ENCODE measurements at places on chromosomes 12 and 14.

DNA sequence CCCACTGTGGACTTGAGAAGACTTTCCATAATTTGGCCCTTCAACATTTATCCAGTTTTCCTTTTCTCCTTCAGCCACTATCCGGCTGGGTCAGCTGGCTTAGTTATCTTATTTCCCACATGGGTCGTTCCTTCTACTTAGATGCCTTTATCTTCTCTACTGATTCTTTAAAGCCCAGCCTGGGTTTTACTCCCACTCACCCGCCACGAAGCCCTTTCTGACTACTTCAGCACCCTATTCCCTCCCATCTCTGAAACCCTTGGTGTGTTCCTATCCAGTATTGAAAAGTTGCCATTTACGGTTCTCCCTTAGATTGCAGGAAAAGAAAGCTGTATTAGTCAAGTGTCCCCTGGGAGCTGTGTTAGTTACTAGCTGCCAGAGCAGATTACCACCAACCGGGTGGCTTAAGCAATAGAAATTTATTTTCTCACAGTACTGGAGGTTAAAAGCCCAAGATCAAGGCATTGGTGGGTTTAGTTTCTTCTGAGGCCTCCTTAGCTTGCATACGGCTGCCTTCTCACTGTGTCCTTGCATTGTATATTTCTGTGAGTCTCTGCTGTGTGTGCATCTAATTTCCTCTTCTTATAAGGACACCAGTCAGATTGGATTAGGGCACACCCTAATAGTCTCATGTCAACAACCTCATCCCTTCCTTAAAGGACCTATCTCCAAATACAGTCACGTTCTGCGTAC lies 105.5 kb downstream of the GPATCH2L start:
- no peak for DNase-seq

DNA sequence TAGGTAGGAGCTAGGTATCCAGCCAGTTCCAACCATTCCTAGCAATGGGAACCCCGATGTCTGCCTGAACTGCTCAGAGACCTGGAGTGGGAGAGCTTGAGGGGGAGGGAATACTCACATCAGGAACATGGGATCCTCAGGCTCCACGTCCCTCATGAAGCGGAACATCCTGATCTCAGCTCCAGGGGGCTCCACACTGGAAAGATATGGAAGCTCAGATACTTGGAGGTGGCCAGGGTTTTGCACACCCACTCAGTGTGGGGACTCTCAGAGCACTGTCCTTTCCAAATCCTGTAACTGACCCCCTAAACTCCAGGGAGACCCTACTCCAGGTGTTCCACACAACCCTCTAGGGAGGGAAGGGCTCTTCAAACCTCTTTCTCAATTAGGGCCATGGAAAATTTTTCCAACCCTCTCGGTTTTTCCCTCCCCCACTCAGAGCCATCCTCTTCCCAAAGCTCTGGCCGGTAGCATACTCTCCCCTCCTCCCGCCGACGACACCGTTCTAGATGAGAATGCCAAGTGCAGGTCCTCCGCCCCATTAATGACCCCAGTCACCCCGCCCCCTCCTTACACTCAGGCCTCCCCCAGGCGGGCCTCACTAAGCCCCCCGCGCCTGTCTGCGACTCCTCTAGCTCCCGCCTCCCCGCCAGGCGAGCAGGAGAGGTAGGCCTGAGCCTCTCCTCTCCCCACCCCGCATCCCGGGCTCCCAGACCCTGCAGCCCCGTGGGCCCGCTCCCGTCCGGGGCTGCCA lies 597 bp downstream of the MLF2 start:
- DNase-seq = no peak

GRCh38 chr12:130508318-130508717 lies 170.6 kb downstream of the PIWIL1 start:
- DNase-seq = no peak

GRCh38 chr12:452667-453210 lies 7.0 kb upstream of the B4GALNT3 start:
- DNase-seq = peak; percentile 76

DNA sequence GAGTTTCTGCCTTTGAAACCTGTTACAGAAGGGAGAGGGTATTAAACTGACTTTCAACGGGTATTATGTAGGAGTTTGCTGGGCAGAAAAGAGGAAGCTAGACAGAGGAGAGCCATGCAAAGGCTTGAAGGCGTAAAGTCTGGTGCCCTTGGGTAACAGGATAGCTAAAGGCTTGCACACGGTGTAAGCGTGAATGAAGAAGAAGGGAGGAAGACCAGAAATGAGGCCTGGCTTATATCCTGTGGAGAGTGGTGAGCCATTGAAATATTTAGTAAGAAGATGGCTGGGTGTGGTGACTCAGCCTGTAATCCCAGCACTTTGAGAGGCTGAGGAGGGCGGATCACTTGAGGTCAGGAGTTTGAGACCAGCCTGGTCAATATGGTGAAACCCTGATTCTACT lies 22.6 kb downstream of the SUDS3 start:
- no peak for DNase-seq

GRCh38 chr14:88247228-88247627 lies 75.8 kb downstream of the KCNK10 start:
- no peak for DNase-seq

DNA sequence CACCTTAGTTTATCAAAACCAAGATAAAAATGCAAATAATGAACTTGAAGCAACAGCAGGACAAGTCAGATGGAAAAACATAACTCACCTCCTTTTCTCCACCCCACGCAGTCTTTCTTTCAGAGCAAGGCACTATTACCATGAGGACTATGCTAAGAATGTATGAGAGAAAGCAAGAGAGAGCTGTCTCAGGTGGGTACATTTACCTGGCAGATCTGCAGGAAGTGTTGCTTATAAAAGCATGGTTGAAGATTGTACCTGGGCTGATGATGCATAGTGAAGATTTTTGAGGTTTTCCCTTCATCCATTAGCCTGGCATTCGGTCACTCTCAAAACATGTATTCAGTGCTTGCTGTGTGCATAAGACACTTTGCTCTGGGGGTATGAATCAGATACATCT lies 68.8 kb upstream of the IFNG-AS1 start:
- no peak for DNase-seq

GRCh38 chr12:124550123-124551089 lies 17.0 kb downstream of the NCOR2 start:
- no peak for DNase-seq

- no peak for DNase-seq
Measured at GRCh38 chr14:22551605-22551997, 37.4 kb downstream of the DAD1 start.

DNA sequence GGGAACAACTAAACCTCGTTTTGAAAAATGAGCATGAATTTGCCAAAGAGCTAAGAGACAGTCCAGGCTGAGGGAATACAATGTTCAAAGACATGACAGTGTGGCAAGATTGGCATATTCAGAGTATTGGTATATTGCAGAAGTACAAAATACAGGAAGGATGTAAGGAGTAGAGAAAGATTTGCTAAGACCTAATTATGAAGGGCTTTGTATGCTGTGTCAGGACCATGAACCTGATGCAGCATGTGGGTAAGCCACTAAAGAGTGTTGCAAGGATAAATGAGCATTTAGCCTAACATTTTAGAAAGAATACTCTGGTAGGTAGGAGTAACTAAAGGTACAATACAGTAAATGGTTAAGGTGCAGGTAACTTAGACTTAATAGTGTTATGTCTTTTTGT lies 65.1 kb downstream of the KTN1 start:
- no peak for DNase-seq

DNA sequence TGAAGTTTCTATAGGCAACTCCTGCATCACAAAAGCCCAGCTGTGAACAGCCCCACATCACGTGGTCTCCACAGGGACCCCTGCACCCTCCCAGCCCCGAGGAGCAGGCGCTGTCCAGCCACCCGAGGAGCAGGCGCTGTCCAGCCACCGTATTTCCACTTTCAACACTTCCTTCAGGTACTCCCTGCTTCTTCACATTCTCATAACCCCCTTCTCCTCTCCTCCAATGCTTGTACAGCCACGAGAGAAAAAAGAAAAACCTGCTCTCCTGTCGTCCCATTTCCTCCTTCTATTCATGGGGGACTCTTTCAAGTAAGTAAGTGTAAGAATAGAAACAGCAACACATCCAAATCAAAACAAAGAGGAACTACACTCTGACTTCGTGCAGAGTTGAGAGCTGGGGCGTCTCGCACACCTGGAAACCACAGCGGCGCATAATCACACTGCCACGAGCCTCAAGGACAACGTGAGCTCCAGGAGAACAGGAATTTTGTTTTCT lies 11.9 kb downstream of the CDC42BPB start:
- DNase-seq = no peak

GRCh38 chr12:58965568-58965967 lies 45.3 kb upstream of the LRIG3 start:
- DNase-seq = no peak

- DNase-seq = no peak
Measured at GRCh38 chr12:6392504-6392903, 8.5 kb downstream of the LTBR start.

GRCh38 chr14:32947081-32947480 lies 8.4 kb downstream of the NPAS3 start:
- no peak for DNase-seq

GRCh38 chr12:65278576-65279368 lies at the start of gene MSRB3:
TSS of gene MSRB3 (plus strand) at chr12:65278683. CDS start at chr12:65308580, 29,897 bp downstream.
- DNase-seq = no peak

GRCh38 chr14:104792945-104793702 lies 2.4 kb downstream of the AKT1 start:
- no peak for DNase-seq

GRCh38 chr14:73477618-73478266 lies 13.0 kb upstream of the RIOX1 start:
- DNase-seq = no peak
